ENCODE measurements at places on chromosomes 2 and 18. TPM values are rescaled to one million over a fixed set of nuclear protein-coding genes. Genes with fewer than 3 reads are reported as not detected.
A peak's percentile ranks its signal among the peaks of the same experiment; 100 is the strongest.

DNA sequence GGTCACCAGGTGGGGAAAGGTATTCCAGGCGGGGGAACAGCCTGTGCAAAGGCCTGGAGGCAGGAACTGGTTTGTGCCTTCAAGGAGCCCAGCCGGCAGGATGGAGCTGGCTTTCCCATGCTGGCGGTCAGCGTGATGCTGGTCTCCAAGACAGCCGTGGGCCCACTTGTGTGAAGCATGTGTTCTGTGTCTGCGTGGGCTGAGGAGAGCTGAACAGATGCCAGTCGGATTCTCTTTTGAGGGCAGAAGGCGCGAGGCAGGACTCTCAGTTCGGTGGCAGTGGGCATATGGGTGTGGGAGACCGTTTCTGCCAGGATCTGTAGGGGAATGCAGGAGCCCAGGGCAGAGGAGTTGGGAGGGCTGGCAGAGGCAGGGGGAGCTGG, 191.6 kb downstream of the TWIST2 start:
- DNase-seq: no peak

- DNase-seq: no peak
Observed at GRCh38 chr2:39851251-39851650, 72.2 kb upstream of the THUMPD2 start.

GRCh38 chr18:70386582-70386981, 97.7 kb downstream of the SOCS6 start:
- DNase-seq: no peak

DNA sequence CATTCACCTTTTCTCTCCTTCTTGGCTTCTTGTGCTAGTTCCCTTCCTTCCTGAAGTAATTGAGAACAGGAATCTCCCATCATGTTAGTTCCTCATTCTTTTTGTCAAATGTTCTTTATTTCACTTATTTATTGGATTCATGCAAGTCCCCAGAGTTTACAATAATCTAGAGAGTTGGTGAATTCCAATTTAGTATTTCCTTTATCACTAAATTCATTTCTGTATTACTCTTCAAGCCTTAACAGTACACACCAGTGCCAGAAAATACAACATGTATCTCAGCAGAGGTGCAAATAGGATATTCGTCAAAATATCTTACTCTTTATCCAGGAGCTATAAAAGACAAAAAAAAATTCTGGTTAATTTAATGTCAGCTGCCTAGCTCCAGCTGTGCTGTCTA, 121.9 kb upstream of the SETBP1 start:
- no peak for DNase-seq

DNA sequence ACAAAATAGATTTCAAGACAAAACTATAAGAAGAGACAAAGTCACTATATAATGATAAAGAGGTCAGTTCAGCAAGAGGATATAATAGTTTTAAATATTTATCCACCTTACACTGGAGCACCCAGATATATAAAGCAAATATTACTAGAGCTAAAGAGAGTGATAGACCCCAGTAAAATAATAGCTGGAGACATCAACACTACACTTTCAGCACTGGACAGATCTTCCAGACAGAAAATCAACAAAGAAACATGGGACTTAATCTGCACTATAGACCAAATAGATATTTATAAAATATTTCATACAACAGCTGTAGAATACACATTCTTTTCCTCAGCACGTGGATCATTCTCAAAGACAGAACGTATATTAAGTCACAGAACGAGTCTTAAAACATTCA, 86.6 kb downstream of the ATP8B1 start:
- no peak for DNase-seq

GRCh38 chr2:209653134-209653533, 118.5 kb upstream of the UNC80 start:
- peak; percentile 2 for DNase-seq

DNA sequence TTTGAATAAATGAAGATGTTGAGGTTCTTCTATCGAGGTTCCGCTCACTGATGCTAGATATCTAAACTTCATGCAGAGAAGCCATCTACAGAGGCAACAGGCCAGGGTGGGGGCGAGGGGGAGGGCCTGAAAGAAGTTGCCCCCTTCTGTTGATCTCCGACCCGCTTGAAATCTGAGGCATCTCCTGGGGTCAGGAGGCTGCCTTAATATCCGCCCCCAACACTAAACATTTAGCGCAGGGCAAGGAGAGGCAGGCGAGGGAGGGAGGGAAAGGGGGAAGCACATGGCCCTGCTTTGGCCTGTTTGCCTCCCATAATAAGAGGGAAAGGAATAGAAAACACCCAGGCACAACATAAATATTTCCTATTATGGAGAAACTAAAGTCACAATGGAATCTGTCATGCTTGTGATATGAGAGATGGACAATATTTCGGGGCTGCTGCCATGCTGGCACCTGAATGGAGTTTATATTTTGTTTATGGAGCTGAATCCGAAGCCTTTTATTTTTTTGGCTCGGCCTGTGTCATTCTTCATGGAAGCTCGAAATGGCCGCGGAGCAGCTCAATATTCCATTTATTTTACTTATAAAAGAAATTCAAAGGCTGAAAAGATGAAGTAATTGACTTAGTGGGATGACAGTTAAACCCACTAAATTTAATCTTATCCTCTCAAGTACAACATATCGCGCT, 221.1 kb downstream of the INSIG2 start:
- peak; percentile 12 for DNase-seq

DNA sequence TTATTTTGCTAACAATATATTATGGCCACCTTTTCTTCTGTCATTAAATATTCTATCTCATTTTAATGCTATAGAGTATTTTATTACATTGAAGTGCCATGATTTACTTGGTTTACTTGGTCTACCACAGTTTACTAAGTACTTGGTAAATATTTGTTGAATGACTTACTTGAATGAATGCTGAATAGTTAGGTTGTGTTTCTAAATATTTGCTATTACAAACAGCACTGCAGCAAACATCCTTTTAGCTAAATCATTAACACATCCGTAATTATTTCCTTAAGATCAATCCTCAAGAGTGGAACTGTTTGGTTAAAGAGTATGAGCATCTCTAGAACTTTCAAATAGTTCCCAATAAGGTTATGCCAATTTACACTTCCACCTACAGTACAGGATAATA, 318.7 kb downstream of the MYCN start:
- no peak for DNase-seq

DNA sequence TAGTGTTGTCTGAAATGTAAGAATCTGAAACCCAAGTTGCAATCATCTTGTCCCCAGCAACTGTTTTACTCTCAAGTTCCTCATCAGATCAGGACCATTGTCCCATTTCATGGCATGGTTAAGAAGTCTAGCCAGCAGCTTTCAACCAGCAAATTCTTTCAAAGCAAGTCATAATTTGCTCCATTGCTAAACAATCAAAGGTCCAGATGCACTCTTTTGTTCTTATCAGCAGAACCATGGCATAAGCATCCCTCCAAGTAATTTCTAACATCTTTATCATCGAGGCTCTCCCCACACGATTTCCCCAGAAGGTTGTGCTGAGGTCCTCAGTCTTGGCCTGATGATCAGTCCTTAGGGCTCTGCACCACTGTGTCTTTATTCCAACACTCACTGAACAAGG, 67.5 kb upstream of the APCDD1 start:
- no peak for DNase-seq

DNA sequence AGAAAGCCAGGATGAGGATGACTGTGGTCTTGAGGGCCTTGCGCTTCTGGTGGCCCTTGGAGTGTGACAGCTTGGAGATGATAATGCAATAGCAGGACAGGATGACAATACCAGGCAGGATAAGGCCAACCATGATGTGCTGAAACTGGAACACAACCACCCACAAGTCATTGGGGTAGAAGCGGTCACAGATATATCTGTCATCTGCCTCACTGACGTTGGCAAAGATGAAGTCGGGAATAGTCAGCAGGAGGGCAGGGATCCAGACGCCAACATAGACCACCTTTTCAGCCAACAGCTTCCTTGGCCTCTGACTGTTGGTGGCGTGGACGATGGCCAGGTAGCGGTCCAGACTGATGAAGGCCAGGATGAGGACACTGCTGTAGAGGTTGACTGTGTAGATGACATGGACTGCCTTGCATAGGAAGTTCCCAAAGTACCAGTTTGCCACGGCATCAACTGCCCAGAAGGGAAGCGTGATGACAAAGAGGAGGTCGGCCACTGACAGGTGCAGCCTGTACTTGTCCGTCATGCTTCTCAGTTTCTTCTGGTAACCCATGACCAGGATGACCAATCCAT, 2.7 kb downstream of the CXCR4 start:
- DNase-seq: no peak

GRCh38 chr18:31040686-31041270, 1.8 kb downstream of the DSC3 start:
- DNase-seq: peak; percentile 55

DNA sequence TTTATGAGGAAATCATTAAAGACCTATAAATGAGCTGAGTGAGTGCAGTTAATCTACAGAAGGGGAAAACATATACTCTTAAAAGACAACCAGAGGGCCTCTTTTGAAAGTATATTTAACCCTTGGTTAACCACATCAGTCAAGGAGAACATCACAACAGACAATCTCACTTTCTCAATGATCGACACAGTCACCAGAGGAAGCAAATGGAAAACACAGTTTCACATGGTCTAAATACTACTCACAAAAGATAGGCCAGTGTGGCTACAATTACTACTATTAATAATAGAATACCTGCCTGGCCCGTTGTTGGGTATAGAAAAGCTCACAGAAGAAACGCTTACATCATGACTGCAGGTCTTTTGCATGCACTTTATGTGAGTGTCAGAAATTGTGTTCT, 426.2 kb downstream of the NCKAP5 start:
- DNase-seq: no peak

DNA sequence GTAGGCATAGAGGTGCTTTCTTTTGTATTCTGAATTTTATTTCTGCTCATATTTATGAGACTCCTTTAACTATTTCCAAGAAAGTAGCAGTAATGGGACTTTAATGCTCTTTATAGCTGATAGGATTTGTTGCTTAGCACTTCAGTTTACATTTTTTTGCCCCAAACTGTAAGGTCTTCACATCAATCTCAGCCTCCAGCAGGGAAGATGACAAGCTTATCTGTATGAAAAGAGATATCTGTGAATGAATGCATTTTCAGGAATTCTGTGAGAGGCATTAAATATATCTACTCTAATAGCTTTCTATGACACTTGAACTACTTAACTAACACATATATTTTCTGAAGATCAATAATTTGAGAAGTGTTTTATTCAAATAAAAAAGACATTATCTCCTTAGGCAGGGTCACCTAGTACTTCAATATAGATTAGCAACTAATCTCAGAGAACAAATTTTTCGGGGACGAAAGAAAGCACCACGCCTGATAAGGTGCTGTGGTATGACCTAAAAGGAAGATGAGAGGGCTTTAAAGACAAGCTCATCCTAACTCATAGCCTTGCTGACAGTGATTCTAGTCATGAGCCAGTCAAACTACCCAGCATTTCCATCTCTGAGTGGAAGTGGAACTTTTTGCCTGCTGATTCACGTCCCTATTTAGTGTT, 766.1 kb upstream of the CNTNAP5 start:
- no peak for DNase-seq

GRCh38 chr2:214315324-214315723, 95.5 kb upstream of the VWC2L start:
- no peak for DNase-seq

GRCh38 chr2:239061121-239061666, 213.3 kb downstream of the TWIST2 start:
- no peak for DNase-seq

DNA sequence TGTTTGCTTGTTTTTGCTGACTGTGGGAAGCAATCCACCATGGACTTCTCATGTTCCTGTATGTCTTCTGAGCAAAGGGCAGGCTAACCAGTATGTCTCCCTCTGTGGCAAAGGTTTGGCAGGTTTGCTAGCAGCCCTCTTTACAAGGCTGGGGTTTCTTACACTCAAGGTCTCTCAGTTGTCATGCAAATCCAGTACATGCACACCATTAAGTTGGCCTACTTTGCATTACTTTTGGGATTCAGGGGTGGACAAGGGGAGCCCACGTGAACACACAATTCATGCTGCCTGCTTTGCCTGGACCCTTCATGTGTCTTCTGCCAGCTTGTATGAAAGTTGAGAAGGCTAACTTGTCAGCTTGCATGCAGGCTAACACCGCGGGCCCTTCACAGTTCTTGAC, 134.9 kb downstream of the LRRTM4 start:
- DNase-seq: no peak

GRCh38 chr2:64463781-64464180, 9.8 kb downstream of the LGALSL start:
- no peak for DNase-seq

DNA sequence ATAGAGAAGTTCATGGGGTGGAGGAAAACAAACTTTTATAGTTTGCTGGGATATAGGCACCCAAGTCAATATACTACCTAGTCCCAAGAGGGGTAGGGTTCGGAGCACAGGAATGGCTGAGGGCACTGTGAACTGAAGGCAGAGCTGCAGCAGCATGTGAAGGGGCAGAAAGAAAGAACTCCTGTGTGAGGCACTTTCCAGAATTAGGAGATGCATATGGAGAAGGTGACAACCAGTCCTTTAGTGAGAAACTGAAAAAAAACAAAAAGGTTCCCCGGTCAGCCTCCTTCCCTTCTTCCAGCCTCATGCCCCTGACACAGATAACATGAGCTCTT, 429.1 kb downstream of the DSC3 start:
- DNase-seq: no peak

DNA sequence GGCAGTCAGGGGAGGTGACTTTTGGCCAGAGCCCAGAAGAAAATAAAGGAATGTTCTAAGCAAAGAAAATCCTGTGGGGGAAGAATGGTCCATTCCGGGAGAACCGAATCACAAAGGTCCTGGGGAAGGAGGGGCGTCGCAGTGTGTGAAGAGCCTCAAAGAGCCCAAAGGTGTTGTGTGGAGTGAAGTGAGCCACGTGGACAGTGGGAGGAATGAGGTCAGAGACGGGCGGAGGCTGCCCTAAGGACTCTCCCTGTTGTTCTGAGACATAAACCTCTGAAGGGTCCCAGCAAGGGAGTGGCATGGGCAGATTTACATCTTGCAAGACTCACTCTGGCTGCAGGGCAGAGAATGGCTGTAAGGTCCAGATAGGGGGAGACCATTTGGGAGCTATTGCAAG, 91.3 kb upstream of the SEC11C start:
- peak; percentile 38 for DNase-seq

- DNase-seq: no peak
Observed at GRCh38 chr2:110805894-110806452, 73.6 kb downstream of the ACOXL start.

GRCh38 chr2:77873506-77873905, 351.3 kb upstream of the LRRTM4 start:
- no peak for DNase-seq

- no peak for DNase-seq
Observed at GRCh38 chr2:26712486-26713465, 20.3 kb downstream of the KCNK3 start.

The SCN7A gene
- total RNA-seq: not detected

The KIF3C gene
- total RNA-seq: 27.5 TPM

The ADGRF3 gene
- not detected for total RNA-seq

The NPPC gene
- 1.1 TPM for total RNA-seq

The ALPP gene
- 0.15 TPM for total RNA-seq

The SCG2 gene
- total RNA-seq: 3.4 TPM

The G6PC2 gene
- total RNA-seq: not detected

The TFPI gene
- total RNA-seq: 17.8 TPM

The VWC2L gene
- total RNA-seq: not detected

The MYO3B gene
- 0.35 TPM for total RNA-seq

The IL18RAP gene
- total RNA-seq: not detected

The CYRIA gene
- total RNA-seq: 1.7 TPM
